ENCODE measurements at places on chromosomes 16 and 17.

- DNase-seq, result no peak
Measured at GRCh38 chr16:79328402-79329165, 272.0 kb downstream of the MAF start.

DNA sequence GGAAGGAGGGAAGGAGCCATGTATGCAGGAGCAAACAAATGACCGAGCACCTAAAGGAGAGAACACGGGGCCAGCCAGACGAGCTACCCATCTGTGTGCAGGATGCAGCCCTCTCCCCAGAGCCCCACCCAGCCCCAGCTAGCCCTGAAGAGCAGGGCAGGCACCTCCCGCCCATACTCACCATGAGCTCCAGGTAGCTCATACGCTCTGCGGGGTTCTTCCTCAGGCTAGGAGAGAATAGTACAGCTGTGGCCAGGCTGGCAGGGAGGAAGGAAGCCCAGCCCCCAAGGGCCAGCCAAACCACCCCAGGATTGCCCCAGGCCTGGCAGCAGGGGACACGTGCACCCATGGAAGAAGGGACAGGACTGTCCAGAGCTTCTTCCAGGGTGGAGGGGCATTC is 81.9 kb downstream of the KCNJ18 start:
- no peak for DNase-seq

GRCh38 chr16:76157629-76158028 is 119.6 kb upstream of the CNTNAP4 start:
- DNase-seq, result no peak

DNA sequence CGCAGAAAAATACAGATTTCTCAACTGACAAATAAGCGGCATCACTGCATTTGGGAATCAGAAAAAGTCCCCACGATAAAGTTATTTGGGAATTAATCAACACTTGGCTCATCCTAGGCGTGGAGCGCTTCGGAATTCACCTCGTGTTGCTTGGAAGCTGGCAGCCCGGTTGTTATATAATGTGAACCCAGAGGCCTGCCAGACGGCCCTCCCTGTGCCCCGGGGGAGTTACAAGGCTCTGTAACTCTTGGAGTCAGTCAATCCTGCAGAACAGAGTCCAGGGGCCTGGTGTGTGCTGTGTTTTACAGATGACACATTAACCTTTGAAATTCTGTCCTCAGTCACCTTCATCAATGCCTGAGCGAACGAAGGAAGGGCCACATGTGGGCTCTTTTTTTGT is 111.1 kb downstream of the PITPNC1 start:
- DNase-seq, result peak; percentile 53

DNA sequence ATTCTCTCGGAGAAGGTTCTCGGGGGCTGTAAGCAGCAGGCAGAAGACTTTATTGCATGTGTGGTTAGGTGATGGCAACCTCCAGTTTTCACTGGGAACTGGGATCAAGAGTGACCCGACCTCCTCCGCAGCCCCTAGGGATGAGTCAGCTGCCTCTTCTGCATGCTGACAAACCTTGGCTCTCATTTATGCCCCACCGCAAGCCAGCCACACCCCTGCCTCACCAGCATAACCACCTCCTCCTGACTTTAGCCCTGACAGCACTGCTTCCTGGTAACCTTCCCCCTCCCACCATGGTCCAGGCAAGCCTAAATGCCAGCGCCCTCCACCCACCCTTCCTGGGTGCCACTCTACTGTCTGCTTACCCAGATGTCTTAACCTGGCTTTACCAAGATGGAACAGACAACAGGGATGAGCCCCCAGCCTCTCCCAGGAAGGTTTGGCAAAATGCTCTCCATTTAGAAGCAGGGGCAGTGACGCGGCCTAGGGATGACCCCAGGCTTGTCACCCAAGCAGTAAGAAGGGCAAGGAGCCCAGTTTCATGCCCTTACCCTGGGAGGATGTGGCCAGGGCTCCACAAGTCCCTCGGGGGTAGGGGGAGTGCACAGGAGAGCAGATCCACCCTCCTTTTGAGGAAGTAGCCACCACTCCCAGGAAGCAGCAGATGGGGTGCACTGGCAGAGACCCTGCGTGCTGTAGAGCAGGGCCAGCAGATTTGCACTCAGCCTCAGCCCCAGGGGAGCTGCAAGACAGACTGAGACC is 73.5 kb downstream of the GOSR1 start:
- peak; percentile 47 for DNase-seq

DNA sequence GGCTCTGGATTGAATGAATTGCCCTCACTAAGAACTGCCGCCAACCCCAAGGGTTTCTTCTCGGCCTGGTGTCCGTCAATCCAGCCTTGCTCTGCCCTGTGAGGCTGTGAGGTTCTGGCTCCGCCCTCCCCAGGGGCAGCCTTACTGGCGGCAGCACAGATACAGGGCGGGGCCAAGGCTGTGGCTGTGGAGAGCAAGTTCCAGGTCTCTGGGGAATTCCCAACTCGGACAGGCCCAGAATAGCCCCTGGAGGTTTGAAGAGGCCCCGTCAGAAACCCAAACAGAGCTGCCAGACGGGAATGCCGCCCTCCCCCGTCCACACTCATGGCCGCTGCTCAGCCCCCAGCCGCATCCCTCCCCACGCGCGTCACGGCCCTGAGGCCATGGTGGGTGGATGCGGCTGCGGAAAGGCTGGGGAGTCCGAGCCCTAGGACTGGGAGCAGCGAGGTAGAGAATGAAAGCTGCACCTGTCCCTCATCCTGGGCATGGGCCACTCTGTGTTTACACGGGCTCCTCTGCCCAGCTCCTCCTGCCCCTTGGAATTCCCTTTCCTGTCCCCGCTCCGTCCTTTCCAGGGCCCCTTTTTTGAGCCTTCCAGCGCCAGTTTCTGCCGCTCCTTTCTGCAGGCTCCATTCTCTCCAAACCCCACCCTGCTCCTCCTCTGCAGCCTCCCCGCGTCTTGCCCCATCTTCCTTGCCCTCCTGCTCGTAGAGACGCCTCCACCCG is 660 bp upstream of the PRRT2 start:
- DNase-seq, result peak; percentile 93

DNA sequence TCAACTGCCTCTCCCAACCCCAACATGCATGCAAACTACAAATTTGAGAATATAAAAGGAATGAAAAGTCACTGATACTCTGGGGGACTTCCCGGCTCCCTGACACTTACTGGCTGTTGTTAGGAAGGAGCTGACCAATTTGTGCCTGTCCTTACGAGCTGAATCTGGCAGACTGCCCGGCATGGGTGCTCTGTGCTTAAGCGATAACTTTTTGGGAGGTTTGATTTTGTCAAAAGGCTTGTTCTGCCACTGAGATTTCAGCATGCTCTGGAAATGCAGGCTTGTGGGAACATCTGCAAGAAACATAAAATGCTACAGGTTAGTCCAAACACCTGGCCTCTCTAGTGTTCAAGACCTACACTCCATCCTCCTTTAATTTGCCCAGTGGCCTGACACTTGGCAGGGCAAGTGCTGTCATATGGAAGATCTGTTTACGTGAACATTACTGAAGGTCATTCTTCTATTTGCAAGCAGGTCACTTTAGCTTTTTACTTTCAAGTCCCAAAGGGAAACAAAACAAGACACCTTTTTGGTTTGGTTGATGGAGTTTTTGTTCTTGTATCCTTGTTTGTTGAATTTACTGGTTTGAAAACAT is 40.6 kb downstream of the STH start:
- no peak for DNase-seq

GRCh38 chr17:17515934-17516930 is 20.0 kb upstream of the RASD1 start:
- DNase-seq, result no peak

DNA sequence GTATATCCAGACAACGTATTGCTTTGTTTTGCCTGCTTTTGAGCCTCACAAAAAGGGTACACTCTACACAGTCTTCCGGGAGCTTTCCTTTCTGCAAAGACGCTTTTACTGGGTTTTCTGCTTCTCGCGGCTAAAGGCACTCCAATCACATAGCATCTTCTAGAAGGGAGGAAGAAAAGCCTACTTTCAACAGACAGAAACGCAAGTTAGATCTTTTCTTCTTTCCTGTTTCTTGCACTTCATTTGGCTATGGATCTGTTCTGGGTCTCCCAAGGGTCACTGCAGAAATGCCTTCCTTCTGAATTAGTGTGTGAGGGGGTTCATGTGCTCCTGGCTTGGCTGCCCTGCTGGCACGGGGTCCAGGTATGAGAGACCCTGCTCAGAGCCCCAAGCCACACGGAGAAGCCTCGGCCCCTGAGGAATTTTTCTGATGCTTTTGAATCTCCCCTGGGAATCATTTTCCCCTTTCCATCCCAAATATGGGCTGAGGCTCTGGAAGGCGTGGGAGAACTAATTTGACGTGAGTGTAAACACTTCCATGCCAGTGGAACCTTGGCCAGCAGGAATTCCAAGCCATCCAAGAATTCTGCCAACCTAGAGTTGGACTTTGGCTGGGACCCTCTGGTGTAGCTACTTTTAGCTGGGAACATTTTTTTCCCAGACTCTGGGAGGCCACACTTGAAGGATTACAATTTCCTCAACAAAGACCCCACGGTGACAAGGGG is 49.6 kb upstream of the NKD1 start:
- DNase-seq, result no peak
